ENCODE measurements at places on chromosomes 2 and 18.

GRCh38 chr2:29117636-29118303 is 2.6 kb downstream of the CLIP4 start:
- no peak for DNase-seq

GRCh38 chr18:54712306-54712705 is 116.0 kb upstream of the RAB27B start:
- no peak for DNase-seq

GRCh38 chr2:135190799-135191198 is 138.7 kb downstream of the RAB3GAP1 start:
- no peak for DNase-seq

- no peak for DNase-seq
These were observed 44.8 kb downstream of the SETBP1 start for GRCh38 chr18:44725300-44726058.

DNA sequence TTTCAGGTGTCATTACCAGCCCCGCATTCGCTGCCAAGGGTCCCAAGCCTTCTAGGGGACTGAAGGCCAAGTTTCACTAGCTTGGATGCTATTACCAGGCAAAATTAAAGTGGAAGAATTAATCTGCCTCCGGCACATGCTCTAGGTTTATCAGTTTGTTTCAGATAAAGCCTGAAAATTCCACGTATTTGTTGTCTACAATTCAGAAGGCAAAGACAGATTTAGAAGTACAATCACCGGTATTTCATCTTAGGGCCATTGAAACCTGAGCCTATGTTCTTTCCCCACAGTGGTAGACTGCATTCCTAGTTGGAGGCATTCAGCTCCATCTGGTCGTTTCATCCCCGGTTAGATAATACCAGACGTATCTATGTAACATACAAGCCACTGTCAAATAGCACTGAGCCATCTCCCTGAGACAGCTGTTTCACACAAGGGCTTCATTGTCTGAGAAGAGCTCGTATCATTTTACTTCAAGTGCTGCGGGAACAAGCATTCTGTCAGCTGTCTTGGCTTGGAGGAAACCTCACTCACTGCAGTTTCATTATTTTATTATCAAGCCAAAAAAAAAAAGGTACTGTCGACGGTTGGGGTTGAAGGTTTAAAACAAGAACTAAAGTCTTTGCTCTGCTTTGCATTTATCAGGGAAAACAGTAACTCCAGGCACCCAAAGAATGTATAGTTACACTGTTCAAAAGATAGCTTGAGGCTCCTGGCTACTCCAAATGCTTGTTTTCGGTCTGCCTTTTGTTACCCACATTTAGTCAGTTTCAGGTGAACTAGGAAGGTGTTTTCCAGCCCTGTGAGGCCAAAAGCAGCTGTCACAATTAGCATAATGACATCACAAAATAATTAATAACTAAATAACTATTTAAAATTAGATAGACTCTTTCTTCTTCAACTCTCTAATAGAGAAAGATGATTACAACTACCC is 76.7 kb downstream of the TGIF1 start:
- DNase-seq = peak; percentile 93

DNA sequence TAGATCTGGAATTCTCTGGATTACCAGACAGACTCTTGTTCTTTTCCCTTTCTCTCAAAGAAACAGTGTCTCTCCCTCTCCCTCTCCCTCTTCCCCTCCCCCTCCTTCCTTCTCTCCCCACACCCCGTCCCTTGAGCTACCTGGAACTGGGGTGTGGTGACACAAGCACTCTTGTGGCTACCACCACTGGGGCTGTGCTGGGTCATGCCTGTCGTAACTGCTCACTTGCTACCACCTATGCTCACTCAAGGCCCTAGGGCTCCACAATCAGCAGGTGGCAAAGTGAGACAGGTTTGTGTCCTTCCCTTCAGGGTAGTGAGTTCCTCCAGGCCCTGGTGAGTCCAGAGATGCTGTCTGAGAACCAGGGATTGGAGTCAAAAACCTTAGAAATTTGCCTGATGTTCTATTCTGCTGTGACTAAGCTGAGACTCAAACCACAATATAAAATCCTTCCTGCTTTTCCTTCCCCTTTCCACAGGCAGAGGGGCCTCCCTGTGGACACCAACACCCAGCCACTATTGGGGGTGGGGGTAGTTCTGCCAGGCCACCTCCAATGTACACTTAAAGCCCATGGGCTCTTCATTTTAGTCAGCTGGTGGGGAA is 70.8 kb downstream of the OXER1 start:
- no peak for DNase-seq

- no peak for DNase-seq
These were observed 80.5 kb downstream of the EHBP1 start for GRCh38 chr2:62785810-62786597.

DNA sequence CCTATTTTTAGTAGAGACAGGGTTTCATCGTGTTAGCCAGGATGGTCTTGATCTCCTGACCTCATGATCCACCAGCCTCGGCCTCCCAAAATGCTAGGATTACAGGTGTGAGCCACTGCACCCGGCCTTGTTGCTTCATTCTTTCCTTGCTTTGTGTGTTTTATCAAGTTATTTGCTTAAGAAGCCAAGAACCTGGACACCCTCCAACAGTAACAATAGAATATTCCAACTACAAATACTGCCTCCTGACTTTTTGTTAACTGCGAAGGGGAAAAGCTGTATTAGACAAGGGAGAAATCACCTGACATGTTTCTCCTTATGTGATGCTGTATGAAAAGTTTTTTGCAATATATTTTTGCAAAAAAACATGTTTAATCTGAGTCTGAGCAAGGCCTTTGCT is 297.2 kb downstream of the NCKAP5 start:
- DNase-seq = no peak

DNA sequence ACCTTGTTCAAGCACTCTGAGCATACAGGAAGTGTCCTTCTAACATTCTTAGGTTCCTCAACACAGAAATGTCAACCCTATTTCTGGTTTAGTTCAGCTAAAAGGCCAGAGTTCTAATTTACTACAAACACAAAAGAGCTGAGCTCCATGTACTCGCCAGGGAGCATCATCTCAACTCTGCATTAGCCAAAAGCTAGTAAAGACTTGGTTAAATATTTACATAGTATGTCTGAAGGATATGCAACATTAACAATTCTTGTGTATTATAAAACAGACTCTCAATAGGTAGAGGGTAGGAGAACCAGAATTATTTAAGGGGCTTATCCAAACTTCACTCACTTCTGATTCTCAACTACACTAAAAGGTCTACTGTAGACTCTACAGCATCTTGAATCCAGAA is 154.6 kb downstream of the THADA start:
- DNase-seq = no peak

GRCh38 chr2:5343785-5344335 is 348.3 kb upstream of the SOX11 start:
- DNase-seq = no peak

GRCh38 chr2:232883116-232883721 is 13.2 kb downstream of the SNORC start:
- DNase-seq = no peak

- no peak for DNase-seq
These were observed 18.2 kb downstream of the WDR35 start for GRCh38 chr2:19971691-19972090.

- DNase-seq = no peak
These were observed 28.2 kb downstream of the LPIN2 start for GRCh38 chr18:2984703-2985261.

GRCh38 chr18:13501891-13502290 is 224.5 kb downstream of the FAM210A start:
- no peak for DNase-seq

- no peak for DNase-seq
These were observed 316.3 kb upstream of the LRRTM4 start for GRCh38 chr2:77838441-77838840.

DNA sequence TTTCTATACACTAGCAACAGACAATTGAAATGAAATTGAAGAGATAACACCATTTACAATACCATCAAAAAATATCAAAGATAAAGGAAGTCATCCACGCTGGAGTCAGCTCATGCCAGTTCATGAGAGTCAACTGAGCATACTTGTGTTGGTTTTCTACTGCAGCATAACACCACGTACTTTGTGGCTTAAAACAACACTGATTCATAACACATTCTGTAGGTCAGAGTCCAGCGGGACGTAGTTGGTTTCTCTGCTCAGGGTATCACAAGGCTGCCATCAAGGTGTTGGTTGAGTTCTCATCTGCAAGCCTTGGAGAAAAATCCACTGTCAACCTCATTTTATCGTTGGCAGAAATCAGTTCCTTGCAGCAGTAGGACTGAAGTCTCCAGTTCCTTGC is 84.2 kb downstream of the TEX51 start:
- DNase-seq = no peak

DNA sequence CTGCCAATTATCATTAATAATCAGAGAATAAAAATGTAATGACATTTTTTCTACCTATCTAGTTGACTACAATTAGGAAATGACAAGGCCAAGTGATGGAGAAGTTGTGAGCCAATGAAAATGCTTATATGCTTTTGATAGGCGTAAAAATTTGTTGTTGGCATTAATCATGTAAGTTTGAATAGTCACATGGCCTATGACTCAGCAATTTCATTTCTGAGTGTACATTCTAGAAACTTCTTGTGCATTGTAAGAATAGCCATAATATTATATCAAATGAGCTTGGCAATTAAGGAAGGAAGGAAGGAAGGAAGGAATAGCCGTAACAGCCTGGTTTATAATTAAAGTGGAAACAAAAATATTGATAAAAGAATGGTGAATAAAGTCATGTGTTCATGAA is 179.9 kb downstream of the PTH2R start:
- no peak for DNase-seq

GRCh38 chr2:236667526-236667925 is 97.9 kb downstream of the ACKR3 start:
- DNase-seq = no peak

GRCh38 chr18:49631146-49631866 is 69.4 kb downstream of the LIPG start:
- no peak for DNase-seq

- no peak for DNase-seq
These were observed 279.6 kb downstream of the TXNL1 start for GRCh38 chr18:56358608-56359280.

DNA sequence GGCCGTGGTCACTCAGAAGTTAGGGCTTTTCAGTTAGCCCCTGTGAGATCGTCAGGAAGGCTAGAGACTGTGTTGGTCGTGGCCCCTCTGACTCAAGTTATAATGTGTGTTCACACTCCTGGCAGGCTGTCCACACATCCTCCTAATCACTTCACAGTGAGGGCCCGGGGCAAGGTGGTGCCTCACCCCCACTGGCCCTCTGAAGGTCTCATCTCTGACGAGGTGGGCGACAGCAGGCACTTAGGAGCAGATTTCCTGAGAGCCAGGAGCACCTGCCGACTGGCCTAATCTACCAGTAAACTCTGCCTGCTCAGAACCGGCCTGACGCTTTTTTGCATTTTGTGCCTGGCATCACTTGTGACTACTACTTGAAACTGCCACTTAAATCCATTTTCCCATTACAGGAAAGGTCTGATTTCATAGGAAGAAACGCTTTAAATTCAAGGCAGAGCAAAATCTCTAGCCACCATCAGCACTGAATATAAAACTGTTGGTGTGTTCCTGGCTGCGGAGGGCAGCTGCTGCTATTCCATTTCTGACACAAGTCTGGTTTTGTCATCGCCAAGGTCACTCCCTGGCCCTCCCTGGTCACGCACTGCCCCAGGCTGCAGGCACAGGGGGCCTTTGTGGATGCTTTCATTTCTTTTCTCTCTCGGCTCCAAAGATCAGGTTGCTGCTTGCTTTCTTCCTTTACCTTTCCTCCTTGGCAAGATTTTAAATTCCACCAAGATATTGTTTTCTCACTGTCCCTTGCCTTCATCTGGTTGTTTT is 48.0 kb downstream of the RAB12 start:
- peak; percentile 49 for DNase-seq

GRCh38 chr2:201699416-201699815 is 972 bp upstream of the MPP4 start:
- no peak for DNase-seq

GRCh38 chr2:111135910-111136297 is 15.2 kb downstream of the BCL2L11 start:
- DNase-seq = no peak

- DNase-seq = no peak
These were observed 108.4 kb downstream of the IRS1 start for GRCh38 chr2:226691255-226691654.

GRCh38 chr2:1813371-1813770 is 69.1 kb upstream of the PXDN start:
- DNase-seq = no peak

DNA sequence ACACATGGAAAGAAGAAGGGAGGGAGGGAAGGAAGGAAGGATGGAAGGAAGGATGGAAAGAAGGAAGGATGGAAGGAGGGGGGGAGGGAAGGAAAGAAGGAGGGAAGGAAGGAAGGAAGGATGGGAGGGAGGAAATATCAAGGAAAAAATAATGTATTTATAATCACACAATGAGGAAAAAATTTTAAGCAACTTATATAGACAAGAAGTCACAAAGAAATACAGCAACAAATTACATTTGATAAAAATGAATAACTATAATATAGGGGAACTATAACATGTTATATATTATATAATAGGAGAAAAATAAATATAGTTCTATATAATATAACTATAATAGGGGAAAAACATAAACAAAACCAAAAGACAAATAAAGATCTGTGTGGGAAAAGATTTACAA is 441.8 kb downstream of the LRATD1 start:
- no peak for DNase-seq

- peak; percentile 59 for DNase-seq
These were observed 41.4 kb downstream of the FAM178B start for GRCh38 chr2:96945014-96945413.

- no peak for DNase-seq
These were observed 61.3 kb downstream of the NEB start for GRCh38 chr2:151673016-151673415.

DNA sequence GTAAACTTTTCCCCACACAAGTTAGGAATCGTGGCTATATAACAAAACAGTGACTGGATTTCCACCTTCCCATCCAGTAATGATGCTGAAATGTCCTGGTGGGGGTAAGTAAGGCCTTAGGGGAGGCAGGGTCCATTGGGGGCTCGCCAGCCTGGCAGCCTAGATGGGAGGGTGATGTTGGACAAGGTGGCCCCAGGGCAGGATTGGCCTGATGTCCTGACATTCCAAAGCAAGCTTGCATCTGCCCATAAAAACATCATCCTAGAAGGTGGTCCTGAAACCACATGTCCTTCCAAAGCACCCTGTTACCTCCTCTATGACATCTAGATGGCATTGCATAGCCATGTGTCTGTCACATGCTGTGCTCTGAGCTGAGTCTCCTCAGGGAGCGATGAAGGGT is 54.1 kb upstream of the RAB6C start:
- no peak for DNase-seq

DNA sequence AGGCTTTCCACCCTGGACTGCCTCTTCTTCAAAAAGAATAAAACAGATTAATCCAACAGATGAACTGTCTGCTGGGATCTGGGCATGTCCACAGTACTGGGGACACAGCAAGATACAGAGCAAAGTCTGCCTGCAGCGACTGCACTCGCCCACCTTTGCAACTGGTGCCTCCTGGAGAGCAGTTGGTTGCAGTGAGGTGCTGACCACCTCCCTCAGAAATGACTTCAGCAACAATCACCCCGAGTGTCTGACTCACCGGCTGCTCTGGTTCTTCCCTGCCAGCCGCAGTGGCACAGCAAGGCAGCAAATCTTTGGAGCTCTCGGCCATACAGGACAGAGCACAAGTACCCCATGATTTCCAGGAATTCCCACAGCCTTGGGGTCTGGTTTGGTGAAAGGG is 179.7 kb downstream of the ANAPC1 start:
- no peak for DNase-seq

- no peak for DNase-seq
These were observed 12.9 kb upstream of the GEMIN6 start for GRCh38 chr2:38765149-38765548.

- no peak for DNase-seq
These were observed 2.6 kb downstream of the HS6ST1 start for GRCh38 chr2:128315829-128316776.

- no peak for DNase-seq
These were observed 136.5 kb downstream of the PRPF40A start for GRCh38 chr2:152580714-152581113.

Measured in NCI-H1092 treated with DMSO at 0.1 percent for 48 hours (cell line).